Placental epithelial cell (primary cell): ENCODE measurements at places on chromosomes 1 and 21. TPM values are rescaled to one million over a fixed set of nuclear protein-coding genes. Genes with fewer than 3 reads are reported as not detected.

GLMP gene
- 75.3 and 79.3 TPM in 2 replicates for total RNA-seq

IL20 gene
- not detected in 2 replicates for total RNA-seq

SLC25A34 gene
- 0.33 and 0.39 TPM in 2 replicates for total RNA-seq

CHI3L2 gene
- total RNA-seq, result 3.5 and 4.9 TPM in 2 replicates

GPR52 gene
- total RNA-seq, result 3.5 and 4.0 TPM in 2 replicates

KRTCAP2 gene
- 98.0 and 123 TPM in 2 replicates for total RNA-seq

MPC2 gene
- 22.9 and 25.9 TPM in 2 replicates for total RNA-seq

KCNK1 gene
- total RNA-seq, result 32.6 and 39.7 TPM in 2 replicates

CD34 gene
- not detected in 2 replicates for total RNA-seq

AGBL4 gene
- total RNA-seq, result under 0.01 TPM in 1 of 2 replicates, not detected in the other

ETV3L gene
- total RNA-seq, result not detected in 2 replicates

B3GALT2 gene
- under 0.01 and 0.33 TPM in 2 replicates for total RNA-seq

SLAMF7 gene
- total RNA-seq, result 0.11 TPM in 1 of 2 replicates, not detected in the other

ARHGAP29 gene
- total RNA-seq, result 89.1 and 182 TPM in 2 replicates

OPRD1 gene
- total RNA-seq, result 0.54 and 0.79 TPM in 2 replicates

VAV3 gene
- under 0.01 and 0.76 TPM in 2 replicates for total RNA-seq

KRTAP19-6 gene
- total RNA-seq, result not detected in 2 replicates

LAMTOR2 gene
- 43.8 and 72.2 TPM in 2 replicates for total RNA-seq

VTCN1 gene
- 62.7 and 286 TPM in 2 replicates for total RNA-seq

LCE3D gene
- not detected in 2 replicates for total RNA-seq

SPATA6 gene
- total RNA-seq, result 2.8 and 5.5 TPM in 2 replicates

S100A9 gene
- not detected in 2 replicates for total RNA-seq

AKR7A3 gene
- total RNA-seq, result 0.11 and 0.79 TPM in 2 replicates

LRRC71 gene
- total RNA-seq, result under 0.01 TPM in 1 of 2 replicates, not detected in the other

PMVK gene
- 5.0 and 6.3 TPM in 2 replicates for total RNA-seq

GSTM2 gene
- 9.9 and 29.8 TPM in 2 replicates for total RNA-seq

S100A7 gene
- not detected in 2 replicates for total RNA-seq

PKP1 gene
- total RNA-seq, result 48.3 and 106 TPM in 2 replicates

SLFNL1 gene
- 0.22 and 2.0 TPM in 2 replicates for total RNA-seq

AMPD1 gene
- not detected in 2 replicates for total RNA-seq

RPS6KA1 gene
- 27.9 and 48.9 TPM in 2 replicates for total RNA-seq

MSH4 gene
- total RNA-seq, result under 0.01 TPM in 1 of 2 replicates, not detected in the other

C1orf216 gene
- total RNA-seq, result 6.9 and 7.1 TPM in 2 replicates

QSOX1 gene
- 148 and 271 TPM in 2 replicates for total RNA-seq

CFHR4 gene
- total RNA-seq, result not detected in 2 replicates

CFAP74 gene
- not detected in 2 replicates for total RNA-seq

LSM10 gene
- 8.2 and 8.7 TPM in 2 replicates for total RNA-seq

MNDA gene
- not detected in 2 replicates for total RNA-seq

SNIP1 gene
- 9.1 and 11.4 TPM in 2 replicates for total RNA-seq

C1QA gene
- not detected in 2 replicates for total RNA-seq

KMO gene
- total RNA-seq, result under 0.01 and 0.11 TPM in 2 replicates

GBP6 gene
- 0.11 TPM in 1 of 2 replicates, not detected in the other for total RNA-seq

DMRTA2 gene
- not detected in 2 replicates for total RNA-seq

INAVA gene
- total RNA-seq, result 2.4 and 6.9 TPM in 2 replicates
